CD4-positive, alpha-beta T cell (primary cell): ENCODE measurements at places on chromosomes 12 and 14.

DNA sequence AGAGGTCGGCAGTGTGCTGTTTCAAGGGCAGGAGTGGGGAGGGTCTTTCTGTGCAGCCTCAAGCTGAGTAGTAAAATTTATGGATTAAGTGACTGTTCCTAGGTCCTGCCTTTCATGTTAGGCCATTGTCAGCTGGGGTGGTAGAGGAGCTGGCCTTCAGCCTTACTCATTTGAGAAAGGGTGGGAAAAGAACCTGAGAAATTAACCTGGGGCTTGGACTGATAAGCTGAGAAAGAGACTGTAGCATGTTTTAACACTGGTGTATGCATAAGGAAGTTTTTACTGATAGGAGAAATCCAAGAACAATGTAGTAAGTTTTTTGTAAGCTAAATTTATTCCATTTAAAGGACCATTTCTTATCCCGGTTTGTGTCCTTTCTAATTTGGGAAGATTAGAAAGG, 20.7 kb downstream of the IFT43 start:
- H3K27me3 ChIP-seq: no peaks in the 10 kb centered on the region
- H3K36me3 ChIP-seq: peaks cover 20% of the 10 kb centered on the region
- H3K4me3 ChIP-seq: no peak overlapping the region
- DNase-seq: no peak

GRCh38 chr12:127728285-127728684, 538.7 kb upstream of the TMEM132C start:
- H3K4me1 ChIP-seq: no peaks in the 10 kb centered on the region
- no peaks in the 10 kb centered on the region for H3K36me3 ChIP-seq
- H3K27me3 ChIP-seq: no peaks in the 10 kb centered on the region
- DNase-seq: no peak
- no peak overlapping the region for H3K4me3 ChIP-seq

DNA sequence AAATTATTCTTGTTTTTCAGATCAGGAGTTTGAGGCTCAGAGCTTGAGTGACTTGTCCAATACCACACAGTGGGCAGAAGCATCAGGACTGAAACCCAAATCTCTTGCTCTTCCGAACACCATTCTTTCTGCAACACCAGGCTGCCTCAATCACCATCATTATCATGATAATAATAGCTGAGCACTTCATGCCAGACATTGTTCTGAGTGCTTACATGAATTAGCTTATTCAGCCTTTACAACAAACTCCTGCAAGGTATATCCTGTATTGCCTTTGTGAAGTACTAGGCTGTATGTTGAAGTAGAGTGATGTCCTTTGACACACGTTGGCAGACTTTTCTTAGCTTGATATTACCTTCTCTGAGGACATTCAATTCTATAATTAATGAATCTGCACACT, 257.4 kb upstream of the ATP2B1 start:
- H3K36me3 ChIP-seq: no peaks in the 10 kb centered on the region
- H3K27ac ChIP-seq: no peak overlapping the region
- no peaks in the 10 kb centered on the region for H3K4me1 ChIP-seq
- H3K4me3 ChIP-seq: no peak overlapping the region
- no peaks in the 10 kb centered on the region for H3K27me3 ChIP-seq
- DNase-seq: no peak

GRCh38 chr12:81257947-81258551, 180.2 kb downstream of the ACSS3 start:
- no peak for DNase-seq
- no peaks in the 10 kb centered on the region for H3K4me1 ChIP-seq
- H3K36me3 ChIP-seq: no peaks in the 10 kb centered on the region
- H3K27ac ChIP-seq: no peak overlapping the region
- H3K27me3 ChIP-seq: no peaks in the 10 kb centered on the region
- no peak overlapping the region for H3K4me3 ChIP-seq

GRCh38 chr12:23681237-23681636, 268.2 kb downstream of the SOX5 start:
- no peak overlapping the region for H3K27ac ChIP-seq
- no peak for DNase-seq
- H3K36me3 ChIP-seq: no peaks in the 10 kb centered on the region

- no peaks in the 10 kb centered on the region for H3K4me1 ChIP-seq
- H3K36me3 ChIP-seq: no peaks in the 10 kb centered on the region
- no peak overlapping the region for H3K27ac ChIP-seq
- no peak overlapping the region for H3K4me3 ChIP-seq
- DNase-seq: no peak
- H3K27me3 ChIP-seq: no peaks in the 10 kb centered on the region
Observed at GRCh38 chr14:44990533-44990932, 28.5 kb downstream of the TOGARAM1 start.

- no peaks in the 10 kb centered on the region for H3K27me3 ChIP-seq
- no peak overlapping the region for H3K4me3 ChIP-seq
- no peak overlapping the region for H3K27ac ChIP-seq
- H3K4me1 ChIP-seq: no peaks in the 10 kb centered on the region
- no peak for DNase-seq
Observed at GRCh38 chr14:104517867-104518266, 61.7 kb upstream of the C14orf180 start.

- H3K4me3 ChIP-seq: no peak overlapping the region
- no peaks in the 10 kb centered on the region for H3K4me1 ChIP-seq
Observed at GRCh38 chr14:90740081-90740480, 76.1 kb downstream of the TTC7B start.

DNA sequence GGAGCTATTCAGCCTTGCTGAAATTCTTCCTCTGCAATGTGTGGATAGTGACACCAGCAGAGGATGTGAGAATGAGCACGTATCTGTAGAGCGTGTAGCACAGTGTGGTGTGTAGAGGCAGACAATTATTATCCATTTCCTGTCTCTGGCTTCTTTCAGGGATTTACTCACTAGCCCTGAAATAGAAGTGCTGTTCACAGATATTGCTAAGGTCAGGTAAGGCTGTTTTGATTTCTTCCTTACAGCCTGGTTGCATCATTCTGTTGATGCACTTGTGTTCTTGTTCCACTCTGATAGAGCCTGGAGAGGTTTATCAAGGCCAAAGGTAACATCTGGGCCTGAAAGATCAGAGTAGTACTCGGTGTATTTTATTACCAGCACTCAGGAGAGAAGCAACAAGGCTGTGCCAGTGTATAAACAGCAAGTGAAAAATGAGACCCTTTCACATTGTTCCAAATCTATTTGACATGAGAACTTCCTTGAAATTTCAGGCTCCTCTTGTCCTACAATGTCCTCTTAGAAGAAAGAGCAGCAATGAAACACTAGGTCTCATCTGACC, 16.7 kb downstream of the ARG2 start:
- H3K27ac ChIP-seq: no peak overlapping the region
- H3K4me3 ChIP-seq: no peak overlapping the region
- H3K4me1 ChIP-seq: no peaks in the 10 kb centered on the region

DNA sequence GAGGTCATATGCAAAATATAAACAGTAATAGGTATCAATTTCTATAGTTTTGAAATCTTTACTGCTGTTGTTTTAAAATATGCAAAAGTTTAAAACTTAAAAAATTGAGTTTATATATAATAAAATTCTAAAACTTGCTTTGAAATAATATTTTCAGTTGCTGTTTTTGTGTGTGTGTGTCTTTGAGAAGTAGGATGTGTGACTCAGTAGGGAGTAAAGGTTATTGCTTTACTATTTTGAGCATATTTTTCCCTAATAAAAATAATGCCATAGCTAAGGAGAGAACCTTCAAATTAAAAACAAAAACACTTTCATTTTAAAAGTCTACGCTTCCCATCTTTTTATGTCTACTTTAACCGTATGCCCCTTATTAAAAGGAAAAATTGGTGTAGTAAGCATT, 238.1 kb downstream of the FBXL14 start:
- DNase-seq: no peak
- no peak overlapping the region for H3K27ac ChIP-seq
- peaks cover 2% of the 10 kb centered on the region for H3K36me3 ChIP-seq

- H3K27ac ChIP-seq: peak overlapping the region; percentile 62
- no peak for DNase-seq
- H3K27me3 ChIP-seq: no peaks in the 10 kb centered on the region
- peak overlapping the region; percentile 99 for H3K4me3 ChIP-seq
- H3K36me3 ChIP-seq: peaks cover 18% of the 10 kb centered on the region
- peaks cover 39% of the 10 kb centered on the region for H3K4me1 ChIP-seq
Observed at GRCh38 chr14:59484639-59485175, 390 bp downstream of the JKAMP start.

GRCh38 chr12:7411343-7411742, 32.6 kb downstream of the CD163L1 start:
- no peak overlapping the region for H3K27ac ChIP-seq
- no peaks in the 10 kb centered on the region for H3K27me3 ChIP-seq
- no peaks in the 10 kb centered on the region for H3K36me3 ChIP-seq
- no peaks in the 10 kb centered on the region for H3K4me1 ChIP-seq
- no peak for DNase-seq

DNA sequence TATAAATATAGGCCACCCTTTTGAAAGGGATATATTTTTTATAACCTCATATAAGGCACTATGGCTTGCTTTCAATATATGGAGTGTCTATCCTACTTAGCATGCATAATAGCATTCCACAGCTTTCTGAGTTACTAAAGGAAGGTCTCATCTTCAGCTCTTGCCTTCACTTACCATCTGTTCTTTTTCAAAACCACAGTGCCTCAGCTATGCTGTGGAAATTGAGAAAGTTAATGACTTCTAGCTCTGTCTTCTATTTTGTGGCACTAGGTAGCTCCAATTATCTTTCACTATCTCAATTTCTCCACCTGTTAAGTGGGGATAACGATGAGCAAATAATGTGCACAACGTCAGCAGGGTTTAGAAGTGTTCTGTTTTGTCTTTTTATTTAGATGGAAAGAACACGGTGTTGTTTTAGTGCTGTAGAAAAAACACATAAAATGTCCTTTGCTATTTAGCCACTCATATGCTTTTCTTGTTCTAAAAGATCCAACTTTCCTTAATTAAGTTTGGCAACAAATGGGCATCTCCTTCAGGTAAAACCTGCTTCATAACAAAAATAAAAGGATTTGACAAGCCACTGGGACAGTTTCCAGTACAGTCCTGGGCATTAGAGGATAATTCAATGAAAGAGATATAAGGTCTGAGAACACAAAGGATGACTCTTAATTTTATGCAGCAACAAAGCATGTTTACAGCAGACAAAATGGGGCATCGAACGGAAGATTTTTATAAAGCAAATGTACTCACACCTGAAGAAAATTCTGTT, 462.0 kb upstream of the SYT1 start:
- H3K36me3 ChIP-seq: no peaks in the 10 kb centered on the region
- no peak overlapping the region for H3K27ac ChIP-seq
- no peak overlapping the region for H3K4me3 ChIP-seq
- H3K27me3 ChIP-seq: no peaks in the 10 kb centered on the region

DNA sequence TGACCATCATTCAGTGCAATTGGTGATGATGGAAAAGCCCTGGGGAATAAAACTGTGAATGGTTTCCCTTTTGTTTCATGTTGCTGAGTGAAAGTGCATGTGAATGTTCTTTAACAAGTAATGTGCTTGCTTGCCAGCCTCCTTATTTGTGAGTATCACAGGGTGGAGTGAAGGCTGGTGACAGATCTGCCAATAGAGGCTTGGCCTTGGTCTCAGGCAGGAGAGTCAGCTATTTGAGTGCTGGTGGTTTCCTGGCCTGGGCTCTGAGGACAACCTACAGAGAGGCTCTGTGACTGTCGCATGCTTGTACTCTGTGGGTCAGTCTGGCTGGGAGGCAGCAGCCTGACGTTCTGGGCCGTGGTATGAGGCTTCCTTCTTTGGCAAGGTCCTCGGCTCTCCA, 20.7 kb downstream of the KRT85 start:
- H3K4me1 ChIP-seq: peaks cover 10% of the 10 kb centered on the region
- H3K36me3 ChIP-seq: no peaks in the 10 kb centered on the region
- no peak for DNase-seq
- H3K27me3 ChIP-seq: no peaks in the 10 kb centered on the region
- H3K4me3 ChIP-seq: no peak overlapping the region
- H3K27ac ChIP-seq: no peak overlapping the region

DNA sequence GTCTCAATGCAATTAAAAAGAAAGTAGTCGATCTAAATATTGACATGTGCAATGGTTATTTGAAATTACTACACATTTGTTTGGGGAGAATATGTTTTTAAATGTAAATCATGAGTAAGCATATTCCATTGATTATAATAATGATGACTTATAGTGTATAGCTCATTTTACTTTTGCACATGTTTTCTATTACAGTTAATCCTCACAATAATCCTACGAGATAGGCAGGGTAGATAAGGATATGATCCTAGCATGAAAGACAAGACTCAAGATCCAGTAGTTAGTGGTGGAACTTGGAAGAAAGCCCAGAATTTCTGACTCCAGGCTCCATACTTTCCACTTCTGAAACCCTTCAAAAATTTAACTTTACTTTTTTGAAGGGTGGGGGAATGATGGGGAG, 94.0 kb downstream of the NAV3 start:
- H3K4me1 ChIP-seq: no peaks in the 10 kb centered on the region
- no peak overlapping the region for H3K27ac ChIP-seq
- no peaks in the 10 kb centered on the region for H3K36me3 ChIP-seq
- H3K27me3 ChIP-seq: no peaks in the 10 kb centered on the region

DNA sequence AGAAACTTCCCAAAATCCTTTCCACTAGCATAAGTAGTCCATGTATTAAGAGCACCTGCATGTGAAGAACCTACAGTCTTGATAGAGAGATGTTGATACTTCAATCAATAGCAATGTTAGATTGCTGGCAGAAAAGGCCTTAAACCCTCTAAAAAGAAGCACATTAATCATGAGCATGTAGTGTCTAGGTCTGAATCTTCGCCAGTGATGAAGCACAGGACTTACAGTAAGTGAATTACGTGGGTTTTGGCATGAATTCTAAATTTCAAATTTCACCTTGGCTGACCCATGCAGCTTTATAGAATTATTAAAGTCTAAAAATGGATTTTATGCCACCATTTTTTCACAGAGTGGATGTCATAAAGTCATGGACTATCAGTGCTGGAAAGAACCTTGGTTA, 791.6 kb upstream of the NOVA1 start:
- no peak for DNase-seq
- H3K4me3 ChIP-seq: no peak overlapping the region
- H3K4me1 ChIP-seq: no peaks in the 10 kb centered on the region
- no peak overlapping the region for H3K27ac ChIP-seq
- H3K36me3 ChIP-seq: no peaks in the 10 kb centered on the region

DNA sequence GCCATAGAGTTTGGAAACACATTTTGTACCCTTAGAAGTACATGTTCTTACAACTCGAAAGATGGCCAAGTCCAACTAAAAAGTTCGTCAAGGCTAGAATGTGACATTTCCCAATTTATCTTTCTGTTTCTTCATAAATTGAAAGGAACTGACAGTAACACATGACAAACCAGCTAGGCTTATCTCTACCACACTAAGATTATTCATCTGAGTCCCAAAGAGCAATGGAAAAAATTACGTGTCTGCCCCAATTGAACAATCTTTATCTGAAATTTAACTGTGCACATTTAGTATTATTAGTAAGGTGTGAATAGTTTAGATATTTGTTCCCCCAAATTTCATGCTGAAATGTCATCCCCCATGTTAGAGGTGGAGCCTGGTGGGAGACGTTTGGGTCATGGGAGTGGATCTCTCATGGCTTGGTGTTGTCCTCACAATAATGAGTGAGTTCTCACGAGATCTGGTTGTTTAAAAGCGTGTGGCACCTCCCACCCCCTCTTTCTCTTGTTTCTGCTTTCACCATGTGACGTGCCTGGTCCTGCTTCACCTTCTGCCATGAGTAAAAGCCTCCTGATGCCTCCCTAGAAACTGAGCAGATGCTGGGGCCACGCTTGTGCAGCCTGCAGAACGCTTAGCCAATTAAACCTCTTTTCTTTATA, 13.3 kb downstream of the CPM start:
- no peak for DNase-seq
- H3K4me3 ChIP-seq: no peak overlapping the region
- no peaks in the 10 kb centered on the region for H3K27me3 ChIP-seq
- no peaks in the 10 kb centered on the region for H3K36me3 ChIP-seq
- no peak overlapping the region for H3K27ac ChIP-seq
- H3K4me1 ChIP-seq: no peaks in the 10 kb centered on the region

GRCh38 chr14:29558516-29558915, 369.1 kb downstream of the PRKD1 start:
- no peak for DNase-seq
- no peaks in the 10 kb centered on the region for H3K27me3 ChIP-seq
- H3K36me3 ChIP-seq: no peaks in the 10 kb centered on the region
- H3K27ac ChIP-seq: no peak overlapping the region
- H3K4me3 ChIP-seq: no peak overlapping the region
